Activated T-helper 1 cell treated with anti-CD3 and anti-CD28 coated beads, Interleukin-12 subunit alpha, Interleukin-12 subunit beta, Interleukin-2, Interleukin-4 antibody, amounts not matched to agents 30 ng/mL and 10 ng/mL and 1 ng/mL, durations not matched to agents 14 hours and 24 hours and 36 hours (primary cell): ENCODE measurements at places on chromosomes 16 and 17.

GRCh38 chr16:12837756-12838155, 34.1 kb upstream of the CPPED1 start:
- H3K27me3 ChIP-seq: peaks cover 2% of the 10 kb centered on the region
- peaks cover 8% of the 10 kb centered on the region for H3K4me1 ChIP-seq
- H3K4me3 ChIP-seq: peak overlapping the region; percentile 12
- no peak overlapping the region for H3K27ac ChIP-seq
- H3K36me3 ChIP-seq: no peaks in the 10 kb centered on the region

DNA sequence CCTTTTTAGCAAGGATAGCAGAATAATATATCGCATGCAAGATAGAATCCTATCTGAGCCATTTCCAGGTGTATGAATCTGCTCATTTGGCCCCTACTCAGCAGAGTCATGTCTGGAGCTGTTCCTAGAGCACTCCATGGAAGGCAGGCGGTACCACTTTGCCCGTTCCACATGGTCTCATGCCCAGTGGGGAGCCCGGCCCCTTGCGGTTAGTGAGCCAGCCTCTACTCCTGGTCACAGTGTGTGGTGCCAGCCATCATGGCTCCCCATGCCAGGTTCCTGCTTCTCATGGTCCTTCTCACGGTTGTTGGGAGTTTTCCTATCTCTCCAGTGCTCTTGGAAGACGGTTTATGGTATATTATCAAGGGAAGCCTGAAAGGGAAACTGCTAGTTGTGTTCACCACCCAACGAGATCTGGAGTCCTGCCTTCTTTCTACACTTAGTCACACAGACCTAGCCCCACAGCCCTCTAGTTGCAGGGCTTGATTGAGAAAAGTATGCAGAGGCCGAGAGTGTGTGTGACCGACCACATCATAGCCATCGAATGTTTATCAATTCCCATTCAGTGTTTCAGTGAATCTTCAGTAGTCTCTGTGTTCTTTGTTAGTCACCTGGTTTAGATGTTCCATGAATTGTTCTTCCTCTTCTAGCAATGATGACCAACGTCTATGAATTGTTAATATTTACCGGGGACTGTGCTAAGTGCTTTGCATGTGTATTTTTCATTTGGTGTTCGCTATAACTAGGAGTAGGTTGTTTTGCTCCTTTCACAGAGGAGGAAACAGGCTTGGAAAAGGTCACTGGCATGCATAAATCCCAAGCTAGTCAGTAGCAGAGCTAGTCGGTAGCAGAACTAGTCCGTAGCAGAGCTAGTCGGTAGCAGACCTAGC, 9.6 kb downstream of the JPT2 start:
- H3K4me3 ChIP-seq: no peak overlapping the region
- H3K27ac ChIP-seq: no peak overlapping the region
- H3K27me3 ChIP-seq: no peaks in the 10 kb centered on the region
- no peak for DNase-seq

GRCh38 chr16:11403534-11403795, 58.2 kb downstream of the RMI2 start:
- H3K4me3 ChIP-seq: no peak overlapping the region
- H3K27ac ChIP-seq: no peak overlapping the region
- no peaks in the 10 kb centered on the region for H3K4me1 ChIP-seq
- H3K36me3 ChIP-seq: no peaks in the 10 kb centered on the region
- peaks cover 4% of the 10 kb centered on the region for H3K27me3 ChIP-seq

DNA sequence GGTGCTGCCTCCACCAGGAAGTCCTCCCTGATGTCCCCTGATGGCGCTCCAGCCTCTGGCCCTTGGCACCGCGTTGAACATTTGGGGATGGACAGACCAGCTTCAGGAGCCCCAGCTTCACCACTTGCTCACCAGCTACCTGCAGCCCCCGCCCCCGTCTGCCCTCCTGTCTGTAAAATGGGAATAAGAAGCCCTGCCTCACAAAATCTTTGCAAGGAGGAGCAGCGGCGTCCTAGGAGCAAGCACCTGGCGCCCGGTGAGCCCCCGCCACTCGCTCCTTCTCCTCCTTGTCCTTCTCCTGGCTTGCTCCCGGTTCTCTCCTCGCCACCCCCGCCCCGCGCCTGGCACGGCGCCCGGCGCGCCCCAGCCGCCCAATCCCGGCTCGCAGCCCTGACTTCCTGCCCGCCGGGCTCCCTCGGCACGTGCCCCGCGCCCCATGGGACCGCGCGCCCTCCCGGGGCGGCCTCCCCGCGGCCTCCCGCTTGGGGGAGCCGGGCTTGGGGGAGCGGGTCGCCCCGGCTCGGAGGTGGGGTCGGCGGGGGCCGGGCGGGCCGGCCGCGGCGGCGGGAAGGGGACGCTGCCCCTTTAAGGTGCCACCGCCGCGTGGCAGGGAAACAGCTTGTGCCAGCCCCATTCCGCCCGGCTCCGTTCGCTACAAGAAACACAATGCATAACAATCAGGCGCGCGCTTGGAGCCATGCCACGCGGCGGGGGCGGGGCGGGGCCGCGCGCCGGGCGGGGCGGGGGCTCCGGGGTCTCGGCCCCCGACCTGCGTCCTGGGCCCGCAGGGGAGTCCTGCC, 9.1 kb upstream of the PPP1R1B start:
- H3K36me3 ChIP-seq: no peaks in the 10 kb centered on the region
- DNase-seq: no peak
- peaks cover 70% of the 10 kb centered on the region for H3K27me3 ChIP-seq
- peaks cover 10% of the 10 kb centered on the region for H3K4me1 ChIP-seq
